ENCODE measurements at places on chromosomes 7 and 10.

- no peak for DNase-seq
These were observed 12.5 kb downstream of the RNF32 start for GRCh38 chr7:156652886-156653568.

DNA sequence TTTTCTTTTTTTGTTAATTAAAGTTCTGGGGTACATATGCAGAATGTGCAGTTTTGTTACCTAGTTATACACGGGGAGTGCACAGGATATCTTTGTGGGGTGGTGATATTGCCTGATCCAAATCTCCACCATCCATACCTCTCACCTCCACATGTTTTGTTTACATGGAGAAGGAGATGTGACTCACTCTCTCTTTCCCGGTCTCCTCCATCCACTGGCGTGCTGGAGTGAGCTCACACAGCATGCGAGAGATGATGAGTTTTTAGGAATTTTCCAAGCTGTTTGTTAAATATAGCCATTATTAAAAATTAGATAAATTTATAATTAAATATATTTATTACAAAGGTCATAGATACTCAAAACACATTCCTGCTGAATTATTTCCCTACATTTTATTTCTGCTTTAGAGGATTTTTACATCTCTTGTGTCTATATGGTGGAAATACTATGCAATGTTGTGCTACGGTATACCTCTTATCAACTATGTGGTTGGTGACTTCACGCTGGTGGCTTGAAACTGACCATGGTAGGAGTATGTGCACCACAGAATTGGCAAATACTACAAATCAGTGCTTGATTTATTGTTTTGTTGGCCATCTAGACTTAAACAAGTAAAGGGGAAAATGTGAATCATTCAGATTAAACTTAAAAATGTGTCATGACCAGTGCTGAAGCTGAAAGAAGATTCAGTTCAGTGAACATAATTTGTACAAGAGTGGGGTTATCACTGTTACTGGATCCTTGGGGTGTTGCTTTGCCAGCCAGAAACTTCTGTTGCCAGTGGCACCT lies 107.9 kb upstream of the FAM180A start:
- DNase-seq = no peak

GRCh38 chr7:139830292-139830691 lies 1.2 kb downstream of the TBXAS1 start:
- no peak for DNase-seq

- DNase-seq = peak; percentile 54
These were observed 1.8 kb upstream of the ZNF503 start for GRCh38 chr10:75403144-75403938.

DNA sequence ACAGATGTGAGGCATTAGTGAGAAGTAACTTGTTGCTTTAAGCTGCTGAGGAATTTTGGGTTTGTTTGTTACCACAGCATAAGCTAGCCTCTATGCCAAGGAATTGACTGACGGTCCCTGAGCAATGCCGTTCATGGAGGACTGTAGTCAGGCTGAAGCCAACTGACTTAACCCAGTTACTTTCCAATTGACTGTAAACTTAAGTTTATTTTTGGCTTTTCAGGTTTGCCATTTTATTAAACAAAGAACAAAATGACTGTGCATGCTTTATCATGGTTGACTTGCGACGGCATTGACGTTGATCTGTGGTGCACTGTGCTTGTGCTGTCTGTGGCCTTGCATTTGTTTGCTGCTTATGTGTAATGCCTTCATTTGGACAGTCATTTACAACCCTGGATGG lies 53.5 kb downstream of the DNAJB9 start:
- no peak for DNase-seq

GRCh38 chr10:59234816-59235429 lies 58.5 kb downstream of the PHYHIPL start:
- DNase-seq = no peak

GRCh38 chr10:124992462-124993344 lies 50.8 kb downstream of the ZRANB1 start:
- DNase-seq = peak; percentile 78

DNA sequence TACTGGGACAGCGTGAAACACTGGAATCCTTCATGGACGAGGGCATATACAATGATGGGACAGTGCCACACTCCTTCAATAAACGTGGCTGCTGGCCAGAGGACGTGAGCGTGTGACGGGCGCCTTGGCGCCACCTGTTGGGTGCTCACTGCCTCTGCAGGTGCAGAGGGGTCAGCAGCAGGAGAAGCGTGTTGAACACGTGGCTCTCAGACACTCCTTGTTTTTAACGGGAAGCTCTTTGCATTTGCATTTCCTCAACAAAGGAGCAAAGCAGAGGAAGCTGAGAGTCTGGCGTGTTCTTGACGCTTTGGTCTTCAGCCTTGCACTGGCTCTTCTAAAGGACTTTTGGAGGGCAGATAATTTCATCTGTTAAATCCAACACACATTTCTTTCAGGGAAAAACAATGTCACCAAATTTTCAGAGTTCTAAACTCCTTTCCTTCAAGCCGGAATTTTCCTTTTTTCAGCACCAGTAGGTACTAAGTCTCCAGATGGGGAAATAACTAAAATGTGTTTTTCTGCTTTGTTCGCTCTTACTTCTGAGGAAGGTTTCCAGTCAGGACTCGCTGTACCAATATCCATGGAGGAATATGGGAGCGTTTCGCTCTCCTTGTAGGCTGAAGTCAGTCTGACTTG lies 2.9 kb upstream of the GET4 start:
- peak; percentile 88 for DNase-seq
